Hypothalamus (tissue), 51 donors: ENCODE measurements at places on chromosomes 2 and 18.

DNA sequence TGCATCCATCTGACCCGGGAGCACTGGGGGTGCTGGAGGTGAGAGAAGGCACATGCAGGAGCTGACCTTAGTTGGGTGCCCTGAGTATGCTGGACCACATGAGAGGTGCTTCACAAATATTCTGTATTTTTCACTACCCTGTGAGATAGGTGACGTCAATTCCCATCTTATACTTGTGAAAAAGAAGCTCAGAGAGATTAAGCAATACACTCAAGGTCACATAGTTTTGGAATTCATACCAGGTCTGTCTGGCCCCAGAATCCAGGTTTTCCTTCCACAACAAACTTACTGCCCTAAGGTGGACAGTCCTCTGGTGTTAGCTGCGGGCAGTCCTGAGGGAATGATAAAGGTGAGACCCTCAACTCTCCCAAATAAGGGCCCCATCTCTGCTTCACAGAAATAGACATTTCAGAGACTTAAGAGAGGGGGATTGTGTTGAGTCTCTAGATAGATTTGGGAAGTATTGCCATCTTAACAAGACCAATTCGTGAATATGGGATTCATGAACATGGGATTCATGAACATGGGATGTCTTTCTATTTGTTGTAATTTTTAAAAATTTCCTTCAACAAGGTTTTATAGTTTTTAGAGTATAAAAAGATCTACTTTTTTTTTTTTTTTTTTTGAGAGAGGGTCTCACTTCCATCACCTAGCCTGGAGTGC lies 64.0 kb upstream of the SMAD7 start:
- DNase-seq, result no peak

DNA sequence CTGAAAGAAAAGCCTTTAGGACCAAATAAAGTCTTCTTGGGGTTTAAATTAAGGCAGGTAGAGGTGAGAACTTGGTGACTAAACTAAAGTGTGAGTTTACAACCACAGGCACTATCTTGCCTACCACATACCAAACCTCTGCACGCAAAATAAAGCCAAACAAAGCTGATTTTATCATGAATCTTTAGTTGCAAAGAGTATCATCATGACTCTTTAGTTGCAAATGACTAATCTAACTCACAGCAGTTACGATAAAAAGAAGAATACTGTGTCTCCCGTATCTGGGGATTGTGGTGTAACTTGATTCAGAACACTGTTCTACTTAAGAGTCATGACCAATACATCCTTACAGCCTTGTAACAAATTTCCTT lies 11.2 kb downstream of the CFAP210 start:
- no peak for DNase-seq

DNA sequence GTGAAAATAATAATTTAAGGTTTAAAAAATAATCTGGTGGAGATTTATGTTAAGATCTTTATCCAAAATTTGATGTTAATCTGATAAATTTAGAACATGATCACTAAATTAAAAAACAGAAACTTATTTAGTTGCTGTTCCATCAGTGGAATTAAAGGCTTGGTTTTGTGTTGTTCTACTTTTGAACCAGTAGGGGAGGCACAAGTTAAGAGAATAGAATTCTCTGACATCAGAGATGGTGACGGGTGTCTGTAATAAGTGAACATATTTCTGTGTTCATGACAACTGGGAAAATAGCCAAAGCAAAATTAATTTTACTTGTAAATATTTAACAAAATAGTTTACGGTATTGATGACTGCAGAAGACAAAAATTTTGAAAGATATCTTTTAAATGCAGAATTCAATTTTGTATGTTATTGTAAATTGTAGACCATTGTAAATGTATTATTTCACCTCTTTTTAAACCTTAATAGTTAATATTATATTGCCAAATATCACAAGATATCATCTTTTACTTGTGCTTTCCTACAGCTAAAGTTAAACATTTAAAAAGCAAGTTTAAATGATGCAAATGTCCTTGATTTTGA lies 106.0 kb downstream of the UBR3 start:
- DNase-seq, result no peak

- no peak for DNase-seq
Observed at GRCh38 chr18:3690764-3691066, 240.7 kb downstream of the TGIF1 start.

DNA sequence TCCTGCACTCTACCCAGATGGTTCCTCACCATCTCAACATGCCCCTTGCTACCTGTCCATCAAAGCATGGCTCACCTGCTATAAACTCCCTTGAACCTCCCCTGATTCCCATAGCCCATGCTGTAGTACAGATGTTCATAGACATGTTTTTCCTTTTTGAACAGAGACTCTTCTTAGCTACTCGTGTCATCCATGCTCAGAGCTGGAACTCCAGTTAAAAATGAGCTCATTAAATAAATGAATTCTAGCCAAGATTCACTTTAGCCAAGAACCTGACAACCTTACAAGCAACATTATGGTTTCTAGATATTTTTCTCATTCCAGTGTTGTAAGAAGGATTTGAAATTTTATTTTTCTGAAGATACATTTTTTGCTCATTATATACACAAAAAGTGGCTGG lies 65.0 kb downstream of the SCG2 start:
- DNase-seq, result no peak

DNA sequence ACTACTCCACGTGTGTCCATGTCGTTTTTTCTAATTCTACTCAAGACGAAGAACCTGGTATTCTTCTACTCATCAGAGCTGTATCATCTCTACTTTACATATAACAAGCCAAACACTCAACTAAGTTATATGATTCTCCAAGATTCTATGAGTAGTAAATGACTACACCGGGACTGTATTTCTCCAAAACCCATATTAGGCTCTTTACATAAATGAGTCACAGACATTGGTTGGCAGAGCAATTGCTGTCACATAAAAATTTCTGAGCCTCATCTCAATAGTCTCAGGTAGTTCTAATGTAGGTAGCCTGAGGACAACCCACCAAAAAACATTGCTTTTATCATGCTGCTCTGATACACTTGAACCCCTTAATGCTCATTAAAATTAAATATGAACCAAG lies 1092.3 kb upstream of the NXPH2 start:
- DNase-seq, result no peak

GRCh38 chr18:11767935-11768334 lies 78.9 kb downstream of the GNAL start:
- DNase-seq, result no peak

GRCh38 chr2:233996461-233996860 lies 54.0 kb upstream of the SPP2 start:
- no peak for DNase-seq

GRCh38 chr2:12931186-12931844 lies 214.6 kb downstream of the TRIB2 start:
- no peak for DNase-seq

GRCh38 chr2:142981756-142982155 lies 104.3 kb downstream of the KYNU start:
- DNase-seq, result no peak

DNA sequence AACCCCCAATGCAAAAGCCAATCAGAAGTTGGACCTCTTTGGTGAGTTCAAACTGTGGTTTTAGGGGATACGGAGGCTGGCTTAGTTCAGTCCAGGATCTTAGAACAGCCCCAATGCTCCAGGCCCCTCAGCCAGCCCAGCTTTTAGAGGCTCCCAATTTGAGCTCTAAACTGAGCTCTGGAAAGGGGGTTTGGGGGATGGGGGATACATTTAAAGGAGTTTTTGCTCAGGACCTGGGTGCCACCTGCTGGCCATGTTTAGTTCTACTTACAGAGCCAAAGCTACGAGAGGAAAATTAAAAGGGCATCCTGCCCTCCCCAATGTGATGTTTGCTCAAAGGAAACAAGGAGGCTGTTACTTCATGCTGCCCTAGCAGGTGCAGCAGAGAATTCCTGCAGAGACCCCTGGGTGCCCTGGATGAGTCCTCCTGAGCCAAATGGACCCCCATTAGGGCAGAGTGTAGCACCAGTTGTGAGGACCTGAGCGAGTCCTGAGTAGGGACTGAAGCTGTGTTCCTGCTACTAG lies 15.9 kb upstream of the TMEM214 start:
- DNase-seq, result peak; percentile 37

- no peak for DNase-seq
Observed at GRCh38 chr2:102217032-102217431, 30.2 kb downstream of the IL1RL2 start.

GRCh38 chr2:3769766-3770165 lies 66.4 kb downstream of the DCDC2C start:
- DNase-seq, result no peak

DNA sequence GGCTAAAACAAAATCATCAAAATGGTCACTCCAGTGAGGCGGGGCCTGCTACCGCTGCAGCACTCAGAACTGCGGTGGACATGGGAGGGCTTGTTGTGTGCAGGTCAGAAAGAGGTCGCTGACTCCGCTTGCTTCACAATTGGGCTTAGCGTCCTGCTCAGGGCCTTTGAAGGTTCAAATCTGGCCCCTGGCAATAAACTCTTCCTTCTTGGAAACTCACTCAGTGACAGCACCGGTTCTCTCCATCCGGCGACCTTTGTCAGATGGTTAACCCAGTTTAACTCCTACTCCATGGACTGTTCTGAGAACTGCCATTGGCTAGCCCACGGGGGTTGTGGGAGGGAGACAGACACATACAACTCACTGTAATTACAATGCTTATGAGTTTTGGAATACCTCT lies 29.0 kb upstream of the LAPTM4A start:
- no peak for DNase-seq

DNA sequence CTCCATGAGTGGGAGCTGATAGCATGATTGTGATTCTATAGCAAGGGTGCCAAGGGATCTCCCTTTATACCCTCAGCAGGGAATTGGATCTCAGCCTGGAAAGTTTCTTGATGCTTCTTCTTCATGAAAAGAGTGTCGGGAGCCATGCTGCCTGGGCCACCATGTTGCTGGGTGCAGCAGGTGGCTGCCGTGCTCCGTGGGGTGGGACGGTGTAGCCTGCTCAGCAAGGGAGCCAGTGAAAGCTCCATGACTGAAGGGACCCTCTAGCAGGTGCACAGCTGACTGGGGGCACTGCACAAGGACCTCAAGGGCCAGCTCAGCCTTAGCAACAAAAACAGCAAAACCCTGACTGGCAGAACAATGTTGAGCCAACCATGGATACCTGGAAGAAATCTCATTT lies 368.9 kb upstream of the HS6ST1 start:
- no peak for DNase-seq

DNA sequence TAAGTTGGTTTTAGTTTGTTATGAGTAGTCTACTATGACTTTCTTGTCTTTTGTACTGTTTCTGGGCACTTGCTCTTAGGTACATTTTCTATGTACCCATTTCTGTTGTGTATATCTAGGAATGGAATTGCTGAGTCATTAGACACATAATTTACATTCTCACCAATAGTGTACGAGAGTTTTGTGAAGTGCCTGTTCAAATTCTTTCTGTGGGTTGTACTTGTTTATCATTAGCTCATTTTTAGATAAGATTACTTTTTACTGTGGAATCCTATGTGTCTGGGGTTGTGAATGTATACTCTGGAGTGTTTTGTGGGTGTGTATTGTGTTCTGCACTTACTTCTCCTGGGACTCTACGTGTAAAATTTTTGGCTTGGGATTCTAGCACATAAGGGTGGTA lies 36.6 kb upstream of the CD28 start:
- no peak for DNase-seq

GRCh38 chr2:239269173-239269885 lies 131.5 kb downstream of the HDAC4 start:
- no peak for DNase-seq

DNA sequence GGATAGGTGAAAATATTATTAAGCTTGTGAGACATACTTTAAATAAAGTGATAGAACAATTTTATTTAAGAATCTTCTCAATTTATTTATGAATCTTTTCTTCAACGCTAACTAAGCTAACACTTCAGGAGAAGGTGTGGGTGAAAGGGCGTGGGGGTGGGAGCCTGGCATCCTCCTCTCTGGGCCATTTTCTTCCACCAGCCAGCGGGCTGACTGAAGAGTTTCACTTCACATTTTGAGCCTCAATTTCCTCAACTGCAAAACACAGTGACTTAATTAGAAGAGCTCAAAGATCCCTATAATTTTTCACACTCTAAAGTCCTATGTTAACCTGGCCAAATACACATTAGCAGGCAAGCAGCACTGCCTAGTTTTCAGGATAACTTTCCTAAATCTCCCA lies 94.8 kb downstream of the FTCDNL1 start:
- no peak for DNase-seq

DNA sequence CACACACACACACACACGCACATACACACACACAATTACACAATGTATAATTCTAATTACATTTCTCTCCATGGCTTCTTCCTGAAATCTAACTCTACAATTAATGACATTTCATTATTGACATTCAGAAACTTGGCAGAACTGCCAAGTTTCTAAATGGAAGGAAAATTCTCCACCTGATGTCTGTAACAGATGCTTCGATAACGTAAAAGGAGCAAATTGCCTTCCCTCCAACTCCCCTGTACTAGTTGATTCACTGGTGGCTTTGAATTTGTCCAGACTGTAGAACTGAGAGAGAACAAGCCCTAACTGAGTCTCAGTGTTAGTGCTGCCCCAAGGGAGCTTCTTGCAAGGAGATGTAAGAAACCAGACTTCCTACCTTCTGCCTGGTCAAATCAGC lies 255.1 kb upstream of the TMEM200C start:
- no peak for DNase-seq

GRCh38 chr2:68167186-68167585 lies 9.5 kb downstream of the PNO1 start:
- no peak for DNase-seq

- no peak for DNase-seq
Observed at GRCh38 chr2:166513952-166514351, 19.9 kb upstream of the SCN7A start.

- no peak for DNase-seq
Observed at GRCh38 chr18:22844190-22844589, 88.9 kb upstream of the RBBP8 start.
